ENCODE measurements at places on chromosomes 1 and 21.
A peak's percentile ranks its signal among the peaks of the same experiment; 100 is the strongest.

DNA sequence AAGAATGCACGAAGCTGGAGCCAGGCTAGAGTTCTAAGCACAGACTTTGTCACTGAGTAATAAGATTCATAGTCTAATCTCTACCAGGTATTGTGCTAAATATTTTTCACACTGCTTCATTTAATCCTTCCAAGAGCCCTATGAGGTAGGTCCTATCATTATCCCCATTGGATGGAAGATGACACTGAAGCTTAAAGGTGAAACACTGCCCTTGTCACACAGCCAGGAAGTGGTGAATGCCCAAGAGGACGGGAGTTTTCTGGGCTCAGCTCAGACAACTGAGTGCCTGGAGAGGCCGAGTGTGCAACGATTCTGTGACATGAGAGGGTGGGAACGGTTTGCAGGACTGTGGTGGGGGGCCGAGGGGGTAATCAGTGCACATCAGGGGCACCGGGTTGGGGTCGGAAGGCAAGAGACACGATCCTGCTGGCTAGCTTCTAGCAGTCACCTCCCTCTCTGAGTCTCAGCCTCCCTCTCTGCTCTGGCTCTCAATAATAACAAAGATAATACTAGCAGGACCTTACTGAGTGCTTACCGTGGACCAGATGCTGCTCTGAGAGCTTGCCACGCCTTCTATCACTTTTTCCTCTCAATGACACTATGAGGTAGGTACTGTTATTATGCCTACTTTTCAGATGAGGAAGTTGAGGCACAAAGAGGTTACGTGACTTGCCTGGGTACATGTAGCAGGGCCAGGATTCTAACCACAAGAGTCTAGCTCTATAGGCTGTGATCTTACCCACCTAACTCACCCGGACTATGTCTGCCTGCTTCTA, 12.4 kb downstream of the KCNQ4 start:
- no peak for DNase-seq

GRCh38 chr1:35854989-35855700, 27.9 kb upstream of the AGO1 start:
- no peak for DNase-seq

DNA sequence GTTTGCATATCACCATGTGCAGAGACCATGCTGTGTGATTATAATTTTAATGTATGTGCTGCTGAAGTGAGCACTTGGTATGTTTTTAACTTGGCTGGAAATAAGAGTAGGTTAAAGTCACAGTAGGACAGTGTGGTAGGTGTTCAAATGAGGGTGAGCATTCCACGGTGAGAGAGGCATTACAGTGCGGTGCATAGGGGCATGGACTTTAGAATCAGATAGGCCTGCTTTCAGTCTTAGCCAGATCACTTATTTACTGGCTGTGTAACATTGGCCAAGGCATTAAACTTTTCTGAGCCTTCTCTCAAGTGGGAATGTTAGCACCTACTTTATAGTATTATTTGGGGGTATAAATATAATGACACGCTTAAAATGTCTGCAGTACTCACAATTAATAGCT, 43.2 kb downstream of the GIPC2 start:
- no peak for DNase-seq

GRCh38 chr1:13762642-13763041, 62.7 kb downstream of the PRDM2 start:
- DNase-seq = no peak

GRCh38 chr1:170776252-170776651, 112.3 kb downstream of the PRRX1 start:
- DNase-seq = no peak

- no peak for DNase-seq
Observed at GRCh38 chr1:219991511-219991810, 54.8 kb downstream of the EPRS1 start.

DNA sequence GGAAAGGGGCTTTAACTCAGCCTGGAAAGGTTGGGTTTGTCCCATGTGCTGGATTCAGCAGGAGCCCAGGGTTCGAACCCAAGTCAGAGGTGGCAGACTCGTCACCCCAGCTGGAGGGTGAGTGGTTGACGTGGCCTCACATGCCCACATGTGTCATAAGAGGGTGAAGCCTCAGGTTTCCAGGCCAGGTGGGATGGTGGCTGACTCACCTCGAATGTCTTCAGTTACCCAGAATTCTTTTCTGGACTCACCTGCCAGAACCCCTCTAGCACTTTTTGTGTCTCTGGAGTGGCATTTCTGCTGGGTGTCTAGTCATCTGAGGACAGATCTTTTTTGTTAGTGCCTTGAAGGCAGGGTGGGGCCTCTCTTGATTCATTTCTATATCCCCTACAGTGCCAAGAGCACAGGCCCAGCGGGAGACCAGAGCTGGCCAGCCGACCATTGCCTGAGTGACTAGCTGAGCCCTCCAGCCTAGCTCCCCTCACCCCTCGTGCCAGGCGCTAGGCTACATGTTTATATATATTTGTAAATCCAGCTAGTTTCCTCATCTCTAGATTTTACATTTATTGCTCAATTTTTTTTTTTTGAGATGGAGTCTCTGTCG, 28.1 kb downstream of the IL6R start:
- DNase-seq = no peak

DNA sequence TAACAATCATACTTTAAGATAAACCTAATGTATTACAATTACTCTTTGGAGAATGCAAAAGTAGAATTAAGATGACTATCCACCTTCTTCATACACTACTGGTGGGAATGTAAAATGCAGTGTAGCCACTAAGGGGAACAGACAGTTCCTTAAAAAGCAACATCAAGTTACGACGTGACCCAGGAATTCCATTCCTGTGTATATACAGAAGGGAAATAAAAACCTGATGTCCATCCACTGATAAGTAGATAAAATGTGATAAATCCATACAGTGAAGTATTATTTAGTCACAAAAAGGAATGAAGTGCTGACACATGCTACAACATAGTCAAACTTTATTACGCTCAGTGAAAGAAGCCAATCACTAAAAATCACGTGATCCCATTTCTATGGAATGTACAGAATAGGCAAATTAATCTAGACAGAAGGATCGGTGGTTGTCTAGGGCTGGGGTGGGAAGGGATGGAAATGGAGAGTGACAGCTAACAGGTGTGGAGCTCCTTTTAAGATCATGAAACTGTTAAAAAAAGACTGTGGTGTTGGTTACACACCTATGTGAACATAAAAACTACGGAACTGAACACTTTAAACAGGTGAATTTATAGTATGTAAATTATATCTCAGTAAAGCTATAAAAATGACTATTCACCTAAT, 42.1 kb downstream of the NRIP1 start:
- no peak for DNase-seq

DNA sequence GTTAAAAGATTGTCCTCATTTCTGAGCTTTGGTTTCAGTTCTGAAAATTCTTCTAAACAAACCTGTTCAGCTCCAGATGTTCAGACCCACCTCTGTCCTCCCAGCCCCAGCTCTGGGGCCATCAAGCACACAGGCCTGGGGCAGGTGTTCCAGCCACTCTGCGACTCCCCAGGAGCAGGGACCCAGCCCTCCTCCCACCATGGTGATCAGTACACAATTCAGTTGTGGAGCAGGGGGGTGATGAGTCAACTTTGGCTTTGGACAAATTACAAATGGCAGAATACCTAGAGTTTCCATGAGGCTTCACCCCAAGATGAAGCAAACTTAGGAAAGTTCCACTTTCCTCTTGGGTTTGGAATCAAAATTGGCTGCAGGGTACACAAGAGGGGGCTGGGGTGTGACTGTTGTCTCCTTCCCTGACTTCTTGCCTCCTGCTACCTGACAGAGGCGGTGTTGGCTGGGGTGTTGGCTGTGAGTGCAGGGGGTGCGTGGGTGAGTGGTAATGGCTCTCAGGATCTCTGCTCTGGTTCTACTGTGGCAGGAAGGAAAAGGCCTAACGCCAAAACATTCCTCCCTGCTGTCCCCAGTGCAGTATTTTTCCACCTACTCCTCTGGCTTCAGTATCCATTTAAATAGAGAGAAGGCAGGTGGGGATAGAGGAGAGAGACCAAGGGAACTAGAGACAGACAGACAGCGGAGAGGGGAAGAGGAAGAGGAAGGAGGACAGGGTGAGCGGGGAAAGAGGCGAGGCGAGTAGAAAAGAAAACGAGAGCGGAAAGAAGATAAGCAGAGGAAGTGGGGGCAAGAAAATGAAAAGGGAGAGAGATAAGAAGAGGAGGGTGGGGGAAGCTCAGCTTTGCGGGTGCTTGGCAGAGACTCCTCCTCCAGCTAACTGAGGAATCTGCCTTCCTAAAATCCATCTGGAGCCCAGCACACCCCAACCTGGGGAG, 20.6 kb upstream of the LRRN2 start:
- no peak for DNase-seq

DNA sequence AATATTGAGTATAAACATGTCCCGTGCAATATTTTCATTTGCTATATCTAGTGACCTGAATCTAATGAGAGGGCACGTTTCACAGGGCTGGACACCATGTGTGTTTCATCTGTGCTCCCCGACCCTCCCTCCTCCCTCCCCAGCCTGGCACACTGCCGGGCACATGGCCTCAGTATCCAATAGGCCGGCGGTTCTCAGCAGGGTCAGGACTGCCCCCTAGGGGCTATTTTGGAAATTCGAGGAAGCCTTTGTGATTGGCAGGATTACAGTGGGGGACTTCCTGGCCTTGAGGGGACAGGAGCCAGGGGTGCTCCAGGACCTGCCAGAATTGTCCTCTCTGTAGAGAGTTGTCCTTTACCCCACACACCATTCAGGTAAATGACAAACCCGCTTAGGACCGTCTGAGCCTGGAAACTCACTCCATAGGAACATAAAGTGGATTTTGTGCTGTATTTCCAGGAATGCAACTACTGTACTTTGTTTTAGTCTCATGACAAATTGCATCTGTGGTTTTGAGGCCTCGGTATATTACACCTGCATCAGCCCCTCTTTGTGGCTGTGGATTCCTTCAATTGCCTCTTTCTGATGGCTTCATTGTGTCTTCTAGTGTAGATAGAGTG, 109.5 kb upstream of the SIM2 start:
- DNase-seq = peak; percentile 33

- DNase-seq = no peak
Observed at GRCh38 chr1:8812081-8812480, 5.4 kb downstream of the RERE start.

DNA sequence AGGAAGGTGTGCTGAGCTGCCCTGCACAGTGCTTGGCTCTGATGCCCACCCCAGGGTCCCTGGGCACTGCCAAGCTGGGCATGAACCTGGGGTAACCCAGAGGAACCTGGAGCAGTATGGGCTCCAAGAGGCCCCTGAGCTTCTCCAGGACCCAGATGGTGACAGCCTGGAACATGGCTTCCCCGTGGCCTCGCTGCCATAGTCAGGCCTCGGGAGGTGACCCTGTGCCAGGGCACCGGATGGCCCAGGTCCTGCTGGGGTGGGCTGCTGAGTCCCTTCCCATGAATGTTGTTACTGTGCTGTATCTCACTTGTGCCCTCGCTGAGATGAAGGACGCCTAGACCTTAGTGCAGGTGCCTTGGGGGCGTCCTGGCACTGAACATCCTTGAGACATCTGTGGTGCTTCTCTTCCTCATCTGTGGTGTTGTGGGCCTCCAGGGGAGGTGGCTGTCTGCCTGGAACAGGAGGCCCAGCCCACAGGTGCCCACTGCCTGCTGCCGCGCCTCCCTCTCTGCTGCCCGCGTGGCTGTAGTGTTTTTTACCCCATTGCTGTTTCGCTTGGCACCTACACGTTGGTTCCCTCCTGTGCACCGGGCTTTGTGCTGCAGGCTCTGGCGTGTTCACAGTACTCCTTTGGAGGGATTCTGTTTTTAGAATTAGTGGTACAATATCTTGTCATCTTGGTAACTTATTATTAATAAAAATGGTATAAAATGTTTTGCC, 160.3 kb downstream of the PCBP3 start:
- no peak for DNase-seq

DNA sequence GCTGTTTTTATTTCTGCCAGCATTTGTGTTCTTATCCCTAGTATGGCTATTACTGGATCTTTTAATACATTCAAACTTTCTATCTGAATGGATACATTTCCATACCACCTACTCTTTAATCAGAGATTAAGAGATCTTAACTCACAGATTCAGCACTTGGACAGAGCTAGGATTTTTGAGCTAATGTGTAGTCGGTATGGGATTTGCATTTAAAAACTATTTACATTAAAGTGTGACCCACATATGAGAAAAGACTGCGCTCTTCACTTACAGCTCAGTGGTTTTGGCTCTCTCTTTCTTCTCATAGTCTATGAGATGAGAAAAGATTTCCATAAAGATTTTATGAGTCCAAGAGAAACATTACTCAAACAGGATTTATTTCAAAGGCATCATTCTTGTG, 16.4 kb downstream of the HMGB4 start:
- no peak for DNase-seq

- DNase-seq = no peak
Observed at GRCh38 chr1:184112176-184112948, 60.8 kb downstream of the TSEN15 start.

DNA sequence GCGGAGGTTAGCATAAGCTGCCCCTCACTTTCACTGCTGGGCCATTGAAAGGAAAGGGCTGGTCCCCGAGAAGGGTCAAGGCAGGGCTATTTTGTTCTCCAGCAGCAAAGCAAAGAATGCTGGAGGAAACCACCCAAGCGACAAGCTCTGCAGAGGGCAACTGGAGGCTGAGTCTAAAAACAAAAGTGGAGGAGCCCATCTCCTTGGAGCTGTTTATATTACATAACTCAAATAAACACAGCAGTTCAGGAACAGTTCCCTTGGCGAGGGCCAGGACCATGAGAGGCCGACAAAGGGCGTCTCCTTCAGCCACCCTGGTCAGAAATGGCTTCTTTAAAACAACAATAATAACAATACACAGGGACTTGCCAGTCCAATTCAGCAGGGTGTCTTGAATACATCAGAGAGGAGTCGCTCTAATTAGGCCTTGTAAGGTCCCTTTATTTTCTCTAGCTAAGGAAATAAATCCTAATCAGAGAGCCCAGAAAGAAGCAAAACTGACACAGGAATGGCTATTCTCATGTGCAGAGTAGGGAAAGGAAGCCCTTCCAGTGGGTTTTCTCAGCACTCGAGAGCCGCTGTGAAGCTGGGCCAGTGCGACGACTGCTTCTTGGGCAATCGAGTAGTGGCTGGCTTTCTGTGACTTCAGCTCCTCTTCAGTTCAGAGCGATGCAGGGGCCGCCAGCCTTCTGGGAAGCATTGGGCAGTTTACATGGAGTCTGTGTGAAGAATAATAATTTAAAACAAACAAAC, 57.0 kb upstream of the TARBP1 start:
- peak; percentile 69 for DNase-seq

GRCh38 chr1:229856009-229856650, 210.9 kb upstream of the GALNT2 start:
- DNase-seq = no peak
